ENCODE measurements at places on chromosomes 6 and 20.

DNA sequence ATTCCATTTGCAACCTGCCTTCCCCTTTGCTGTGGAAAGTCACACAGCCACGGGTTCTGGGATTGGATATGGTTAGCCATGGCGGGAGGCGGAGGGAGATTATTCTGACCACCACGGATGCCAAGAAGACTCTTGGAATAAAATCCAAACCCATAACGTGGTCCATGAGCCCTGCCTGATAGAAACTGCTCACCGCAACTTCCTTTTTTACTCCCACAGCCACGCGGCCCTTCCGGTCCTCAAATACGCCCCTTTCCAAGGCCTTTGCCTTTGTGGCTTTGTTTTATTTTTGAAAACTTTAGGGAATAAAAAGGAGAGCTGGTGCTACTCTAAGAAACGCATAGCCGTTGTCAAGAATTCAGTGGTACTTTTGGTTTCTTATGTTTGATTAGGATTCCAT, 602.5 kb upstream of the CDH4 start:
- DNase-seq = no peak

DNA sequence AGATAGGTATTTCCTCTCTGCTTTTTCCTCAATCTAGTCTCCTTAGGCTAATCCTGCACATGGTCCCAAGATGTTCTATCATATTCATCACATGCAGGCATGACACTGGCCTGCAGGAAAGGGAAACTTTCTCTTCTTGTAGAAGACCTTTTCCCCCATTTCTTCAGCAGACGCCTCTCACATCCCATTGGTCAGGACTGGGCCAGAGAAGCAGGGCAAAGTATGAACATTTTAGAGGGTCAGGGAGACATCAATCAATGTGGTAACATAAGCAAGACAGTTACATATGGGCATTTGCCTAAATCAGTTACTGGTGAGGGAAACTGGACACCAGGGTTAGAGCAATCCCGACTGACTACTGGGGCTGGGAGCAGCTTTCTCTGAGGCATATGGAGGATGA, 90.1 kb downstream of the CRYBG1 start:
- DNase-seq = no peak

DNA sequence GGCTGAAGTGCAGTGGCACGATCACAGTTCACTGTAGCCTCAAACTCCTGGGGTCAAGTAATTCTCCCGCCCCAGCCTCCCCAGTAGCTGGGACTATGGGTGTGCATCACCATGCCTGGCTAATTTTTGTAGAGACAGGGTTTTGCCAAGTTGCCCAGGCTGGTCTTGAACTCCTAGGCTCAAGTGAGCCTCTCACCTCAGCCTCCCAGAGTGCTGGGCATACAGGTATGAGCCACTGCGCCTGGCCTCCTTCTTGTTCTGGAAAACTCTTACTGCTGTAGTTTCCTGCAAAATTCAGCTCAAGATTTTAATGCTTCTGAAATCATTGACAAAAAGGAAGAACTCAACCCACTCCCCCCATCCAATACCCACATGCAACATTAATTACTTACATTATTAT, 21.9 kb upstream of the KCNG1 start:
- no peak for DNase-seq

GRCh38 chr6:78670802-78671201, 196.5 kb upstream of the IRAK1BP1 start:
- DNase-seq = no peak

DNA sequence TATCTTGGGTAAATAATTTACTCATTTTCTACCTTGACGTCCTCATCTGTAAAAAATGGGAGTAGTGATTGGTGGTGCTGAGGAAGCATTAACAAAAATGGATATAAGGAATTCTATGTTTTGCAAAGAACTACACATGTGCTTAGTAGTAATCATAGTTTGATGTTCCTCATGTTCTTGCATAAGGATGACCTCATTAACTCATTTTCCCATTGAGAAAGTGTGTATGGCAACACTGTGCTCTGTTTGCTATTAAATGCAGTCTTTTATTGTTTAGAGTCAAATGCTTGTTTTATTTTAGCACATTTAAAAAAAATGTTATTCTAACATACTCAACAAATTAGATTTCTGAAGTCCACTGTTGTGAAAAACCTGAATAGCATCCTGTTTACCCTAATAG, 211.2 kb upstream of the RSPO3 start:
- DNase-seq = no peak

GRCh38 chr6:69601132-69601531, 195.7 kb downstream of the LMBRD1 start:
- no peak for DNase-seq

GRCh38 chr20:6157345-6157744, 34.5 kb upstream of the FERMT1 start:
- DNase-seq = no peak

DNA sequence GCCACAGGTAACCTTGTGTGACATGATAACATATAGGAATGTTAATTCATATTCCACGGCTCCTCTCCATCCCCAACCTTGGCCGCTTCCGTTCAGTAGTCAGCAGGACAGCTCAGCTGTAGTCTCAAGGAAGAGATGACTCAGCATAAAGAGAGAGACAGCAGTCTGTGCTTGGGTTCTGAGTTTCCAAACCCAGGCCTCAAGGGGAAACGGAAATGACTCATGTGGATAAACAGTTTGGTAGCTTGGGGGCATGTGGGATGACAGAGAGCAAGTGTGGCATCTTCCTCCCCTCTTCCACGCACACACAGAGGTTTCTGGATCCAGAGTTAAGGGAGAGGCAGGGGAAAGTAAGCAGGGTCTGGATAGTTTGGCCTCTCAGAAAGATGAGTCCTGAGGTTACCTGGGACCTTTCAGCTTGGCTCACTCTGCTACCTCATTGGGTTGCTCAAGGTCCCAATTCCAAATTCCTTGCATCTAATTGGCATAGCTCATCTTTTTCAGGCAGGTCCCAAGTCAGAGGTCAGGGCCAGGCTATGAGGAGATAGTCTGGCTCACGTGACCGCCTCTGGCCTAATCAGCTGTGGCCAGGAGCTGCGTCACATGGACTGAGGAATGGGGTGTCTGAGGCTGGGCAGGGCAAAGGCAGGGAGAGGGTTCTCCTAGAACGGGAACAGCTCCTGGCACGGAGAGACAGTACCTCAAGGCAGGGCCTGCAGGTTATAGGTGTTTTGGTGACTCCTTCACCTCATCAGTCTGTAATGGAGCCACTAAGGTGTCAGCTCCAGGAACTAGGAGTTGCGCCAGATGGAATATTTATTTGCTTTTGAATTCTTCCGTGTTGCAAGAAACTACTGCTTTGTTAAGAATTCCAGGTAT, 36.5 kb upstream of the MLN start:
- no peak for DNase-seq

DNA sequence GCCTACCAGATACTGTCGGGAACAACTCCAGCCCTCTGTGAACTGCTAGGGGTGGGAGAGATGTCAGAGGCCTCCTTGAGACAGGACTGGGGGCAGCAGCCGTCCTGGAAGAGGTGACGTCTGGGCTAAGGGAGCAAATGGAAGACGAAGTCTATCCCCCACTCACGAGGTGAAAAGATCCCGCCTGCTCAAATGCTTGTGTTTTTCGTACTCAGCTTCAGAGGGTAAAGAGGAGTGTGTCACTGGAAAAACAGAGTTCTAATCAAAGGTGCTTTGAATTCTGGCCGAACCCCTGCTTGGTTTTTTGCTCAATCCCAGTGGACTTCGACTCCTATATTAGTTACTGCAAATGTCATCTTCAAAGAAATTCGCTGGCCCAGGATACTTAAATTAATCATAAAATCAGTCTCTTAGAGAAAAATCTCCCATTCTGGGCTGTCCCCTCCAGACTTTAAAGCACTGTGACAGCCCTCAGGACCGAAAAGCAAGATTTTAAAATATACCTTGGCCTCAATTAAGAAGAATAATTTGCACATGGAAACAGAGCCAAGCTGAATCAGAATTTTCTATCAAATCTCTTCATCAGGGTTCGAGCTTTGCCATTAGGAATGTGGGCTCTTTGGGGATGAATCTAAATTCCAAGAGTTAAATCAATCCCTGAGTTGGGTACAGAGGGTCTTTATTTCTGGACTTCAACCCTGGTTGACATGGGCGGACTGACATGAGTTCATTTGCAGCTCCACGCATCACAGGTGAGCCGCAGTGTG, 61.8 kb upstream of the AFDN start:
- no peak for DNase-seq

- DNase-seq = no peak
Observed at GRCh38 chr6:134954272-134955000, 4.5 kb upstream of the ALDH8A1 start.
